GM12892 (cell line): ENCODE measurements at places on chromosomes 11 and 22.

- DNase-seq: no peak
Observed at GRCh38 chr11:83007909-83008580, 63.7 kb downstream of the RAB30 start.

GRCh38 chr22:35310556-35311550, 11.2 kb downstream of the TOM1 start:
- DNase-seq: no peak

- DNase-seq: no peak
Observed at GRCh38 chr22:40425082-40425481, 54.7 kb downstream of the SGSM3 start.

DNA sequence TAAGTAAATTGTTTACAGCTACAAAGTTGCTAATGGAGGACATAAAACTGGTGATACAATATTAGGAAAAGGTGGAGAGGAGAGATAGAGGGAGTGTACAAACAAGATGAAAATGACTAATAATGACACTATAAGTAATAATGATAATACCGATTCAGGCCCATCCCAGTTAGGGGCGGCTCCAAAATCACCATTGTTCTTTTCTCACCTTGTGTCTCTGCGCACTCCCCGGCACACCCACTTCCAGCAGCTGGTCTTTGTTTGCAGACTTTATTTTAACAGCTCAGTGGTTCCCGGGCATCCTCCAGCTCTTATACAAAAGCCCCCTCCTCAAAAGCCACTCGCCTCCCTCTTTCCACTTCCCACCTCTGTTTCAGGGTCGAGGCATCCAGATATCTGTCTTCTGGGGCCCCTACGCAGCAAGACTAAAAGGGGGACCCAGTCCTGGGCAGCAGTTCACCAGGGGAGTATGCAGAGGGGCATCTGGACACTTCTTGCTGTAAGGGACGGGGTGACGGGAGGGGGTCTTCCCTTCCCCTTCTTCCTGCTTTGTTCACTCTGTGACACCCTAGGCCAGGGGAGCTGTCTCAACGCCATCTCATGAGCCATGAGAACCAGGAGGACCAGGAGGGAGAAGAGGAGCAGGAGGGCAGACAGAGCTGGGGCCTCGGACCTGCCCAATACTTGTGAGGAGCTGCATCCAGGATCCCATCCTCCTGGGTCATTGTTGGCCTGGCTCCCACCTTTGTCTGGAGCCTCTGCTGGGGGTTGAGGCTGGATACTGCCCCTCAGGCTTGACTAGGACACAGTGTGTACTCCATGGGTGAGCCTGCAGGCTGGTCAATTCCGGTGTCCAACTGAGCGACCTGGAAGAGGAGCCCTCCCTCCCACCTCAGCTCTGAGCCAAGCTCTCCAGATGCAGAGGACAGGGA, 2.7 kb downstream of the APOL2 start:
- DNase-seq: no peak

DNA sequence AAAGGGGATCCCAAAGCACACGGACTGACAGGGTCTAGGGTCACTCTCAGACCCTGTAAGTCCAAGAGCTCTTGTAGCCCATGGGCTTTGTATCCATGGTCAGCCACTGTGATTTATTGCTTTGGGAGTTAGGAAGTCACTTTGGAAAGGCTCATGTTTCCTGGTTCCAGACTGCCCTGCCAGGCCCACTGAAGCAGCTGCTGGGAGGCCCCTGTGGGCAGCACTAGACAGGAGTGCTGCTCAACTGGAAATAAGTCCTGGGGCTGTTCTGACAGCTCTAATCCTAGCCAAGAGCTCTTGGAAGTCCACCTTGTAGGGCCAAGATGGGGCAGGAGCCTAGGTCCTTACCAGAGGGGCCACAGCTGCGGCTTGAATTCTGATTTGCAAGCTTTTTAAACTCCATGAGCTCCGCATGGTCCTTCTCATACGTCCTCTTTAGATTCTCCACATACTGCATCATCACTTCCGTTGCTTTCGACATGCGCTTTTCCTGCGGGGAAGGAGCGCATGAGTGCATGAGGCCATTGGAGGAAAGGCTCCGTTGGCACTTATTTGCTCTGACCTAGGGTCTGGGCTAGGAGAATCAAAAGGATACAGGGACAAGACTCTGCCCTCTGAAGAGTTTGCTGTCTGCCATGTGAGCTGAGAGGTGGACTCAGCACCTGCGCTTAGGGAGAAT, 32.2 kb upstream of the LYVE1 start:
- DNase-seq: no peak

DNA sequence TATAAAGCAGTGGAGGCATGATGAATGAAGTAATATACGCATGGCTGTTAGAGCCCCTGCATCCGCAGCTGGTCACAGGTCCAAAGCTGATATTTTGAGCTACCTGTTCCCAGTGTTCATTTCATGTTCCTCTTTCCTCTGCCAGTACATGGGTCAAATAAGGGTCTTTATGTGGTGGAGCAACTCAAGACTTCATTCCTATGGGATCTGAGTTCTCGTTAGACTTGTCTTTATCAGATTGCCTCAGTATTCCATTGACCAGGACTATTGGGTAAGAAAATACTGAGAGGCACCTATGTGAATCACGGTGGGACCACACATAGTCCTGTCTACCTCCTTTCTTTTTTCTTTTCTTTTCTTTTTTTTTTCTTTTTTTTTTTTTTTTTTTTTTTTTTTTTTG, 25.2 kb downstream of the NCF4 start:
- DNase-seq: no peak

DNA sequence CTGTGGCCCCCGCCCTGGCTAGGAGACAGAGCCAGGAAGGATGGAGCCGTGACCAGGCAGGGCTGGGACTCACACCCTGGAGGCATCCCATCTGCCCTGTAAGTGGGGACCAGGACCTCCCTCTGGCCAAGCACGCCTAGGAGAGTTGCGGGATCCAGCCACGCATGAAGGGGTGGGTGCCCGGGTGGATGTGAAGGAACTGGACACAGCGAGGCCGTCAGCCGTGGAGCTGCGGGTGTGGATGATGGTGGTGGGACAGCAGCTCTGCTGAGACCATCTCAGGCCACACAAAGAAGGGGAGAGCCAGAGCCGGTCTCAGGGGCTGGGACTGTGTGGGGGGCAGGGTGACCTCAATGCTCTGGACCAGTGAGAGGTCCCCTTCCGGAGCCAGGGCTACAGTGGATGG, 746.4 kb downstream of the BRD1 start:
- no peak for DNase-seq

DNA sequence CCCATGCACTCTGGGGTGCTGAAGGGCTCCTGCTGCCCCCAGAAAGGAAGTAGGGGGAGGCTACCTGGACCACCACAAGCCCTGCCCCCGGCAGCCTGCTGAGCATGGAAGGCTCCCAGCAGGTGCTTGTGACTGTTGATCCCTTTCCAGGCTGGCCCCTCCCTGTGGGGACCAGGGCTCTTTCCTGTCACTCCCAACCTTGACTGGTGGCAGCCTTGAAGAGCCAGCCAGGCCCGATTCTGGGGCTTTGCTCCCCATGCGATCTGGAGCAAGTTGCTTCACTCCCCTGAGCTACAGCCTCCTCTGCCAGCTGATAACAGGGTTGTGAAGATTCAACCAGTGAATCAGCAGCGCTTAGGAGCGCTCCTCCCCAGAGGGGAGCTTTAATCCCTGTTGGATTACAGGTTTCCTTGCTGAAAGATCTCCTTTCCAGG, 4.6 kb upstream of the CST6 start:
- no peak for DNase-seq

- peak; percentile 60 for DNase-seq
Observed at GRCh38 chr11:125429174-125429707, 66.8 kb downstream of the FEZ1 start.

DNA sequence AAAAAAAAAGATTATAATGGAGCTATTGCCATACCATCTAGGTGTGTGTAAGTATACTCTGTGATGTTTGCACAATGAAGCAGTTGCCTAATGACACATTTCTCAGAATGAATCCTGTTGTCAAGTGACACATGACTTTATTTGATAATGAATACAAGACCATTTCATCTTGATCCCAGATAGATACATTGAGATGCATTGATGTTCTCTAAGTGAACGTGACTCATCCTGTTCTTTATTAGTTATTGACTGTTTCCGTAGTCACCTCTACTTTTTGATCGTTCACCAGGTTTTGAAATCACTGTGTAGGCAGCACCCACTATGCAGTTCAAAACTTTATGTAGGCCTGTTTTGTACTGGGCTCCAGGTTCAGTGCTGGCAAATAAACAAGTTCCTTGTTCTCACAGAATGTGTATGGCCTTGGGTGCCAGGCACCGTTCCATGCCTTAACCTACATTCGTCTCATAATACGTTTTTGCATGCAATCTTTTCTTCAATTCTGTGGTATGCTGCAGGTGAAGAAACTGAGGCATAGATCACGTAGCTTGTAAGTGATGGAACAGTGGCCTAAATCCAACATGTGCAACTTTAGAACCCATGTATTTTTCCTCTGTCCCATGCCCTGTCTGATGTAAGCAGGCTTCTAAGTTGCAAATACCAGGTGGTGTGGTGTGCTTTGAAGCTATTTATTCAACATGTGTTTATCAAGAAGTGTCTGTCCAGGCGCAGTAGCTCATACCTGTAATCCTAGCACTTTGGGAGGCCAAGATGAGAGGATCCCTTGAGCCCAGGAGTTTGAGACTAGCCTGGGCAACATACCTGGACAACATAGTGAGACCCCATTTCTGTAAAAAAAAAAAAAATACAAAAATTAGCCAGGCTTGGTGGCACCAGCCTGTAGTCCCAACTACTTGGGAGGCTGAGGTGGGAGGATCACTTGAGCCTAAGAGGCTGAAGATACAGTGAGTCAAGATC, 10.4 kb downstream of the SREBF2 start:
- no peak for DNase-seq

DNA sequence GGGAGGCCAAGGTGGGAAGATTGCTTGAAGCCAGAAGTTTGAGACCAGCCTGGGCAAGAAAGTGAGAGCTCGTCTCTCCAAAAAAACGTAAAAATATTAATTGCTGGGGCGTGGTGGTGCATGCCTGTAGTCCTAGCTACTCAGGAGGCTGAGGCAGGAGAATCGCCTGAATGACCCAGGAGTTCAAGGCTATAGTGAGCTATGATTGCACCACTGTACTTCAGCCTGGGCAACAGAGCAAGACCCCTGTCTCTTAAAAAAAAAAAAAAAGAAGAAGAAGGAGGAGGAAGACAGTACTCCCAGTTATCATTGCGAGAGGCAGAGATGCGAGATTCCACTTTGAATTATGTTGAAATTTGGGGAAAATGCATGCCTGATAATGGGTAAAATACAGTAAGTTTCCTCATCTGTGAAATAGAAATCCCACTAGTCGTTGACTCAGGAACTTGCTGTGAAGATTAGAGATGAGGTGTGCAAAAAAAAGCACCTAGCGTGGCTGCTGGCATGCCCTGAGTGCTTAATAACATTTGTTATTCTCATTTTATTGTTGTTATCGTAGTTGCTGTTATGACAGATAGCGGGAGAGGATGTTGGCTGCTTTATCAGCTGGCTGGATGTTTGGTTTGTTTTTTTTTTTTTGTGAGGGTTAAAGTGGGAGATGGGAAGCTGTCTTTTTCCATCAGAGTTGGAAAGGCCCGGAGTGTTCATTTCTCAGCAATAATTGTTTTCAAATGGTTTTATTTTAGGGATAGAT, 33.4 kb downstream of the BCR start:
- DNase-seq: no peak

GRCh38 chr11:32920570-32920969, 28.0 kb downstream of the QSER1 start:
- DNase-seq: no peak

- no peak for DNase-seq
Observed at GRCh38 chr11:36620246-36620645, 22.2 kb upstream of the RAG2 start.

DNA sequence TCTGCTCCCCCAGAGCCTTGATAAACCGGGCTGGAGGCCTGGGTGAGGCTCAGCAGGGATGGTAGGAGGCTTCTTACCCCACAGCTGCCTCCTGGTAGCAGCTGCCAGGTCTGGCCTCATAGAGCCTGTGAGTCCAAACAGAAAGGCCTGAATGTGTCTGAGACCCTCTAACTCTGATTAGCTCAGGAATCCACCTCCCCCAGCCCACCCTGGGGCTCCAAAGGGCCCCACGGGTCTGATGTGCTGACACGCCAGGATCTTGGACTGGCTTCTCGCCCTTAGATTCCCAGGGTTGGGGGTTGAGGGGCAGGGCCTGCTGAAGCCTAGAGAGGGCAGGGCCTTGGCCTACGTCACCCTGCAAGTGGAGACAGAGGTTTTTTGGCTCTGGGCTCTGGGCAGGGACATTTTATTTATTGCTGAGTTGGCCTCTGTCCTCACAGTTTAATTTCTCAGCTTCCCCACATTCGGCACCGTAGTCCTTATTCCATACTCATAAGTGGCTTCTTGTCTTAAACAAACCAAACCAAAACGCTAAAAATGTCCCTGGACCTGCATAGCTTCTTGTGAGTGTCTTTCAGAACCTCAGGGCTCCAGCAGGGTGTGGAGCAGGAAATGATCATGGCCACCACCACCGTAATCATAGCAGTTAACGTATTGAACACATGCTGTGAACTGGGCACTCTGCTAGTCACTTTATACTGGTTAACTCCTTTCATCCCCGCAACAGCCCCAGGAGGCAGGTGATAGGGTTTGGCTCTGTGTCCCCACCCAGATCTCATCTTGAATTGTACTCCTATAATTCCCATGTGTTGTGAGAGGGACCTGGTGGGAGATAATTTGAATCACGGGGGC, 25.1 kb downstream of the KIAA1671 start:
- DNase-seq: no peak

- DNase-seq: no peak
Observed at GRCh38 chr22:31344256-31344577, 1.9 kb downstream of the PATZ1 start.

DNA sequence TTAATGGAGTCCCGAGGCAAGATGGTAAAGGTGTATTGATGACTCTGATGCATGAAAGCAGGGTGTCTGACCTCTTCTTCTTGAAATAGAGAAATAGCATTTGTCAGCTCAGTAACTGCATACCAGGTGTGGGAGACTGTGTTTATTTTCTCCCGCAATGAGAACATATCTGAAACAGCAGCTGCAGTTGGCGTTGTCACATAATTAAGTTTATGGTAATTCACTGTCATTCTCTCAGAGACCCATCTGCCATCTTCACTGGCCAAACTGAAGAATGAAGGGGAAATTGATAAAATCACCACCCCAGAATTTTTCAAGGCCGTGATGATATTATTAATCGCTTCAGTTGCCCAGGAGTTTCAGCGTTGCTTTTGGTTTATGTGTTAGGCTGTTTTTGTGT, 20.1 kb upstream of the MCHR1 start:
- no peak for DNase-seq

- DNase-seq: no peak
Observed at GRCh38 chr11:113956986-113957385, 17.9 kb upstream of the HTR3A start.

GRCh38 chr11:4185561-4185960, 91.0 kb downstream of the RRM1 start:
- no peak for DNase-seq

- DNase-seq: no peak
Observed at GRCh38 chr11:10032935-10033334, 261.1 kb downstream of the SBF2 start.

DNA sequence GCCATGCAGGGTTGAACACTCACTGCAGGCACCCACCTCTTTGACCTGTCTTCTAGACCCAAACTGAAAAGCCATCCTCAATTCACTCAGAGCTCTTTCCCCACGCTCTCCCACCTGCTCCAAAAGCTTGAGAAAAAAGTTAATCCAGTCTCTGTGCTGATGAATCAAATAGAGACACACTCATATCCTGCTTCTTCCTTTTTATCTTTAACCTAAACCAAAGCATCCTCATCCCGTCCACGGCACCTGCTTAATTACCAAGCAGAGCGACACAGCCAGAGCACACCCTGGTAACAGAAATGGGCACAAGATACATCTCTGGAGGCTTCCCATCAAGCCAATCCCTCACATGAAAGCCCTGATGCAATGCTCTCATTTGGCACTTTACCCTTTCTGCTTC, 102.6 kb downstream of the PLEKHA7 start:
- no peak for DNase-seq
